Progenitor cell of endocrine pancreas (in vitro differentiated cells): ENCODE measurements at places on chromosomes 6 and 20.

DNA sequence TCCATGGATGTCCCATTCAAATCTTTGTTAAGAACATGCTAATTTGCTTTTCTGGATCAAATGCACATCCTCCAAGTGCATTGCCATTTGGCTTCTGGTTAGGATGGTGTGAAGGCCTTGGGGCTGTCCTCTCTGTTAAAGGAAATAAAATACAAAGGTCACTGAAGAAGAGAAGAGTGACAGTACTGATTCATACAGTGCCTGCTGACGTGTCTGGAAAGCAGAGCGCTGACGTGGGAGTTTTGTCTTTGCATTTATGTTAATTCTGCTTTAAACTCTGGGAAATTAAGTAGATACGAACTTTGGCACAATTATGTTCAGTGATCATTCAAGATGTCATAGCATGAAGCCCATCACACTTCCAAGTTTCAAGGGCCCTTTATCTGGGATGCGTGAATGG lies 33.2 kb downstream of the SYNDIG1 start:
- no peak for DNase-seq

DNA sequence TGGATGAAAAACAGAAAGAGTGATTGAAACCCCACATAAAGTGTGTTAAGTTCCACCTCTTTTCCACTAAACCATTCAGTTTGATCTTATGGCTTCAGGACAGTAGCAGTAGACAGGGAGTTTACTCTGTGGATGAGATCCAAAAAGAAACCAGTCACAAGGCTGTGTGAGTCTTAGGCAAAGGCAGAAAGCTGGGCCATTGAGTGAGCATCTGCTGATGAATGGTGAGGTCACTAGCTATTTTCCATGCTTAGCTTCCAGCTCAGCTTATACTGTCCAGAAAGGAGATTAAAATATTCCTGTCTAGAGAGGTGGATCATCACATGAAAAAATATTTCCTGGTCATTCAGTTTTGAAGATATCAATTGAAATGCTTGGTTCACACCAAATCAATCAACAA lies 1643.9 kb downstream of the HACE1 start:
- DNase-seq = no peak

GRCh38 chr20:15882553-15882952 lies 690.7 kb downstream of the KIF16B start:
- DNase-seq = no peak

GRCh38 chr20:50681359-50682064 lies 9.8 kb downstream of the RIPOR3 start:
- no peak for DNase-seq

GRCh38 chr20:48287021-48287494 lies 501.8 kb upstream of the SULF2 start:
- DNase-seq = no peak

DNA sequence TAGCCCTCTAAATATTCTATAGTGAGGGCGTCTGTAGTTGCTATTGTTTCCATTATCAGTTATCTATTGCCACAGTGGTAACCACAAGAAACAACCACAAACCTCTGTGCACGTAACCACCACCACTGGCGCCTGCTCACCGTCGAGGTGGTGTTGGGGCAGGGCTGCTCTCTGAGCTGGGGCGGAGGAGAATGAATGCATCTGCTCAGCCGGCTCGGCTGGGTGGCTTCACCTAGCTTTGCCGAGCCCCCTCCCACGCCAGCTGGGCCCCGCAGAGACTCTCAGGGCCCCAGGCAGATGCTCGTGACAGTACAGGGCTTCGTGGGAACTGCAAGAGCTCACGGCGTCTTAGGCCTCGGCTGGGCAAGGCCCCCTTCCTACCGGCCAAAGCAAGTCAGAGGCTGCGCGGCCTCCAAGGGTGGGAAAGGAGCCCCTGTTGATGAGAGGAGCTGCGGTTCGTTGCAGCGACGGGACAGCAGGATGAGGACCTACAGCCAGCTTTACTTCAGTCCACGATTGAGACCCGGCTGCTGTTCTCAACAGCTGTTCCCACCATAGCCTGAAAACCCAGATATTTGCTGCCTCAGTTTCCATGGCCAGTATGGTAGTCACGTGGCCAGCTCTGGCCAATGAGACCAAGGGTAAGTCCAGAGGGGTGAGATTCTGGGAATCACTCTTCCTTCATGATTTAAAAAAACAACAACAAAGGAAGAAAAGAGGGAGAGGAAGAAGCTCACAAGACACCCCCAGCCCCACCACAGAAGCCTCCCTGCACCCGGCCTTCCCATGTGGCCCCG lies 120.2 kb upstream of the AFDN start:
- no peak for DNase-seq

DNA sequence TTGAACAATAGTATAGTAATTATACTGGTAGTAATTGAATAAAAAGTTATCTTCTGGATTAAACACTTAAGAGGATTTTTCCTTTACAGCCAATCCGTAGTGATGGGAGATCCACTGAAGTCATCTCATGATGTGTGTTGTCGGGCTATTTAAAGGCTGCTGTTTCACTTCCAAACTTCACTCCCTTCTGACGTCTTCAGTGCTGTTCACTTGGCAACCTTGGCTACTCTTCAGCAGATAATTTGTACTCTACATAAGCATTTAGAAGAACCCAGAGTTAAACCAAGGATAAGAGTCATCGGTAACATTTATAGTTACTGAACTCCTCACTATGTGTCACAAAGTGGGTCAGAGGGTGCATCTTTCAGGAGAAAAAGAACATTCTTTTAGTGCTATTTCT lies 179.1 kb upstream of the EYA4 start:
- DNase-seq = no peak

DNA sequence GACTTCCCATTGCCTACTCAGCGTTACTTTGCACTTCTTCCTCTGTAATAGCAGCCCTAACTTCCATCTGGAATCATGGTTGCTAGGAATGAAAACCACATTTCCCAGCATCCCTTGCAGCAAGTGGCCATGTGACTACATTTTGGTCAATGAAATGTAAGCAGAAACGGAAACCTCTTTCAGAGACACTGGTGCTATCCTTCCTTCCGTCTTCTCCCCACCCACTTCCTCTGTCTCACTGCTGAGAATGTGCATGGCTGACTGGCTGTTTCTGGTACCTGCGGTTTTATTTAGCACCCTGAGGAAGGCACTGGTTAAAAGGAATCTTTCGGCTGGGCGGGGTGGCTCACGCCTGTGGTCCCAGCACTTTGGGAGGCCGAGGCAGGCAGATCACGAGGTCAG lies 107.4 kb downstream of the SCML4 start:
- DNase-seq = no peak

DNA sequence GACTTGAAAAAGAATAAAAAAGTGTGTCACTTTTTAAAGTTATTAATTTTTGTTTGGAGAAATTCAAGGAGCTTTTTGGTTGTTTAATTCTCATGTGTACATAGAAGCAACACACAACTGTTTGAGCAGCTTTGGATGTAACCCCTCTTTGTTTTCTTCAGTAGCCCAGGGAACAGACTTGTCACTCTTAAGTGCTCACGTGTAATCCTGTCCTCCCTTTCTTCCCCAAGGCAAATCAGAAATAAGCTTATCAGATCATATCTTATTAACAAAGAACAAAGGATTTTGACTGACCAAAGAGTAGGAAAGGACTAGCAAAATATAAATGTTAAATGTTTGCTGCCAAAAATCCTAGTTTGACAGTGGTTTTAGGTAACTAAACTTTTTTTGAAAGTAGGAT lies 7.3 kb upstream of the FLRT3 start:
- no peak for DNase-seq

DNA sequence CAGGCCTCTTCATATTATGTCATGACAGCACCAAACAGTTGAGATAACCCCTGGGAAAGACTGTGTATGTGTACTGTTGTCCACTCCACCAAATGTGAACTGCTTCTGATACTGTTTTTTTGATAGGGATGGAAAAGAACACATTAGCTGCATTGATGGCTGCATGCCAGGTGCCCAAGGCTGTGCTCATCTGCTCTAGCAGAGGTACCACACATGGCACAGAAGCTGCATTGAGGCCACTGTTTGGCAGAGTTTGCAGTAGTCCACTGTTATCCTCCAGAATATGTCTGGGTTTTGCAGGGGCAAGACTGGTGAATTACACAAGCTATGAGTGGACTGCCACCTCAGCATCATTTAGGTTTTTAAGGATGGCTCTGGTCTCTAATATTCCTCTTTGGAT lies 28.2 kb upstream of the ELMO2 start:
- DNase-seq = no peak

GRCh38 chr6:70363741-70364493 lies 49.4 kb upstream of the FAM135A start:
- DNase-seq = no peak

DNA sequence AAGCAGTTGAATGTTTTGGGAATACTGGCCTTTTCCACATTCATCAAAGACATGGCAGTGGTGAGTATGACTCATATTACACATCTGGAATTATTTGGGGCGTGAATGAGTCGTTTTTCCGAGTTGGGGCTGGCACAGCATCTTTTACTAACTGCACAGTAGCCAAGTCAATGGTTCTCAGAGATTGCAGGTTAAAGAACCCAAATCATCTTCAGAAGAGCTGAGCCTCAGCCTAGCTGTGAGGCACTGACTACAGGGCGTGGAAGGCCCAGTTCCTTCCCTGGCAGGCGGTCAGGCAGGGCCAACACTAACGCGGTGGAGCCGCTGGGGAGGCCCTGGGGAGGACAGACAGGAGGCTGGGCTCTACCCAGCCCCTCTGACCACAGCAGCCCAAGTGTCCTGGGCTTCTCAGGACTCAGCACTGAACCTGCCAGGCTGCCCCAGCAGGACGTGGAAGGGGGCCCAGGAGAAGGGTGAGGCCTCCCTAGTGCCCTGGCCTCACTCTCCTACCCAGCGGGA lies 20.1 kb upstream of the HELZ2 start:
- DNase-seq = no peak

DNA sequence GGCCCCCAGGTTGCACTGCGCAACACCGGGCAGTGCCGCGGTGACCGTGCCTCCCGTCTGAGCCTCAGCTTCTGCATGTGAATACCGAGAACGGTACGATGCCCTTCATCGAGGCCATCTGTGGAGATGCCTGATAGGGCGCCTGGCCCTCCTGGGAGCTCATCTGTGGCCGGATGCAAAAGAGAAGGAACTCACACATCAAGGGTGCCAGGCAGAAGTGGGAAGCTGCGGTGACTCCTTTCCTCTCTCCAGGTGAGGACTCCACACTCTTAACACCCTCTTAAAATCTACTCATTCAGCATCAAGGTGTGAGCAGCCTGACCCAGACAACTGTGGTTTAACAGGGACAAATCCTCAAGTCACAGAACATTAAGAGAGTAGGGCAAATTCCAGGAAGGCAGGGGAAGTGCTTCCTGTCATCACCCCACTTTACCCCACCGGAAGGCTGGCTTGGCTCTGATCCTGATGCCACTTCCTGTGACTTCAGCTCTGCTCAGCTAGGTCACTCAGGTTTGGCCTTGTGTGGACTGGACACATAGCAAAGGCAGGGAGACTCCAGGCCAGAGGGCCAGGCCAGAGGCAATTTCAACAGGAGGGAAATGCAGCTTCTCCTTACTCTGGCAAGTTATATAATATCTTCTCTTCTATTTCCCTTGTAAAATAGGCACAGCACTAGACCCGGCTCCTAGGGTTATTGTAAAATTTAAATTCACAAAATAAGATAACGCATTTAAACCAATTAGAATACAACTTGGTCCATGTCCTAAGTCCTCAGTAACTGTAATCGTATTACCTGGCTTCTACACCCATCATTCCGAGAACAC lies 69.4 kb downstream of the CPNE5 start:
- DNase-seq = no peak

GRCh38 chr6:113065611-113066010 lies 718.5 kb downstream of the RFPL4B start:
- DNase-seq = no peak

GRCh38 chr6:29702519-29703103 lies 20.6 kb upstream of the HLA-F start:
- DNase-seq = peak; percentile 65

GRCh38 chr6:153591159-153591558 lies 447.9 kb upstream of the OPRM1 start:
- no peak for DNase-seq

- no peak for DNase-seq
These were observed 16.7 kb upstream of the TLDC2 start for GRCh38 chr20:36859282-36859555.
